HEK293T (cell line): ENCODE measurements at places on chromosomes 6 and 20.

- peak; percentile 63 for DNase-seq
Observed at GRCh38 chr6:108113557-108114519, 39.3 kb upstream of the OSTM1 start.

DNA sequence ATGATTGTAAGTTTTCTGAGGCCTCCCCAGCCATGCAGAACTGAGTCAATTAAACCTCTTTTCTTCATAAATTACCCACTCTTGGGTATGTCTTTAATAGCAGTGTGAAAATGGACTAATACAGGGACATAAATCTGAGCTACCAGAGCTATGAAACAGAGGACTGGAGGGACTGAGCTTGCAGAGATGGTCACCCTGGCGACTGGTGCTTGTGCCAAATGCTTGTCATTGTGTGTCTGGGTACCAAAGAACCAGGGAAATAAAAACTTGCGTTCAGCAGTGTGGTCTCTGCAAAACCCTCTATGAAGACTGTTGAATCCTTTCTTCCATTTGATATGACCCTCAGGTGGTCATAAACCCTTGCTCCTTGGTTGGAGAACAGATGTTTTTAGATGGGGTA, 105.1 kb upstream of the PRL start:
- DNase-seq: no peak

DNA sequence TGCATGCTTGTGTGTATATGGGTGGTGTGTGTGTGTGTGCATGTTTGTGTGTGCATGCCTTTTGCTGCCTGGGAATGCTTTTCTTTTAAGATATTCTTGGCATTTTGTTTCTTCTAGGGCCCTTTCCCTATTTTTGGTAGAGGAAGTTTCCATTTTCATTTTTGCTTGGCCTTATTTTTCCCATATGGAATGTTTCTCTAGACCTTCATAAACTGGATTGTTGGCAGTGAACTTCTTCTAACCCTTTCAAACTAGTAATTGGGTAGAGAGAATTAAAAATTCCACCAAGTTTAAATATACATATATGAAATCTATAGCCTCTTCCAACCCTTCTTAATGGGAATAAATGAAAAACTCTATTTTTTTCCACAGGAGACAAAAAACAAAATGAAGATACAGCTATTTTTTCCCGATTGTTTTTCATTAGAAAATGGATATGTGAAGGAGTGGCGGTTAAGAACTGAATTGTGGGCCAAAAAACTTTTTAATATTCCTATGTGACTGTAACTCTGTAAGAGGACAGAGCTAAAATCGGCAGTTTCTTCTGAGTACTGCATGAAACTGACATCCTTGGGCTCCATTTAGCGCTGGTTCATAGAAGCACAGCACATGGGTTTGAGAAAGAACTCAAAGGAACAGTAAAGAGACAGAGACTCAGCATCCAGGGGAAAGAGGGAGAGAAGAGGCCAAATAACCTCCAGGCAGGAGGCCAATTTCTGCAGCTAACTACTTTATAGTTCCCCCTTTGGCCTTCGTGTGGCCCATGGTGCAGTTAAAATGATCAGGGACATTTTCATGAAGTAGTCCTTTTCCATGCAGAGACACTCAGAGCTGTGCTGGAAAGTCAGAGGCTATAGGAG, 102.1 kb downstream of the TMEM170B start:
- no peak for DNase-seq

DNA sequence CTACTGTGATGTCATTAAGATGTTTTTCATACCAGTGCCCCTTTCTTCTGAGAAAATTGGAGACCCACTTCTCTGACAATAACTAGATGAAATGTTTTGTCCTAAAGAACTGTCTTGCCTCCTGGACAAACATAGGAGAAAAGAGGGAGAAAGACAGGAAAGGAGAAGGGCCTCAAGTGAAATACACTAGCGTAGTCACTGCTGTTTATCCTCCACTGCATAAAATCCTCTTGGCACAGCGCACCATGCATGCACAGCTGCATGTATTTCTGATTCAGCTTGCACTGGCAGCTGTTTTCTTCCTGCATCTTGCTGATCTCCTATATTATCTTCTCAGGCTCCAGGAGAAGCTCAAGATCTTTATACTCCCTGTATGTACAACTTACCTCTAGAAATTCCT, 158.0 kb upstream of the BMP5 start:
- no peak for DNase-seq

GRCh38 chr6:163985710-163986109, 571.2 kb downstream of the QKI start:
- DNase-seq: no peak

- no peak for DNase-seq
Observed at GRCh38 chr6:33610067-33610466, 11.1 kb upstream of the ITPR3 start.

- DNase-seq: no peak
Observed at GRCh38 chr6:82970839-82971238, 94.8 kb downstream of the UBE3D start.

GRCh38 chr6:1390133-1390945, 963 bp downstream of the FOXF2 start:
- DNase-seq: no peak

DNA sequence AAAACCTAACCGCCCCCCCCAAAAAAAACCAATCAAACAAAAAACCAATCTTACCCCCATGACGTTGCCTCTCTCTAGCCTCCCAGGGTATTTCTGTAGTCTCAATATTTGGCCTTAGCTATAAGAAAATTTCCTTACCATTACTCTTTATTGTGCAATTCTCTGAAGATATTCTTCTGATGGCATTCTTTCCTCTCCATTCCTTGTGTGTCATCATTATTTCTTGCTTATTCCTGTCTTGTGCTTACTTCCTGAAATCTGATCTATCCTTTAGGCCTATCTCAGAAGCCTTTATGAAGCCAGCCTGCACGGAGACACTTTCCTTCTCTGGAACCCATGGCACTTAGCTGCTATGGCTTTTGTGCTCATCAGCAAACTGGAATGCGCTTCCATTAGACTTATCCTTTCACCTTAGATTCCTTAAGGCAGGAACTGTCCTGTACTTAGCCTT, 65.9 kb upstream of the DDR1 start:
- DNase-seq: no peak

DNA sequence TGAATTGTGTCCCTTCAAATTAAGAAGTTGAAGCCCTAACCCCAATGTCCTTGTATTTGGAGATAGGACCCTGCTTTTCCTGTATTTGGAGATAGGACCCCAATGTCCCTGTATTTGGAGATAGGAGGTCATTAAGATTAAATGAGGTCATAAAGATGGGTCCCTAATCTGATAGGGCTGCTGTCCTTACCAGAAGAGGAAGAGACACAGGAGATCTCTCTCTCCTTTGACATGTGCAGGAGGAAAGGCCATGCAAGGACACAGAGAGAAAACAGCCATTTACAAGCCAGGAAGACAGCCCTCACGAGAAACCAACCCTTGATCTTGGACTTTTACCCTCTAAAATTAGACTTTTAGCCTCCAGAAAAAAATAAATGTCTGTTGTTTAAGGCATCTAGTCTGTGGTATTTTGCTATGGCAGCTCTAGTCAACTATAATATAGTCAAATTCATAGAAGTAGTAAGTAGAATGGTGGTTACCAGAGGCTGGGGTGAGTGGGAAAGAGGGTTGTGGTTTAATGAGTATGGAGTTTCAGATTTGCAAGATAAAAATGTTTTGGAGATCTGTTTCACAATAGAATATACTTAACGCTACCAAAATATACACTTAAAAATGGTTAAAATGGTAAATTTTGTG, 59.3 kb downstream of the UBE3D start:
- no peak for DNase-seq

GRCh38 chr6:37632989-37633550, 64.6 kb downstream of the MDGA1 start:
- DNase-seq: no peak

DNA sequence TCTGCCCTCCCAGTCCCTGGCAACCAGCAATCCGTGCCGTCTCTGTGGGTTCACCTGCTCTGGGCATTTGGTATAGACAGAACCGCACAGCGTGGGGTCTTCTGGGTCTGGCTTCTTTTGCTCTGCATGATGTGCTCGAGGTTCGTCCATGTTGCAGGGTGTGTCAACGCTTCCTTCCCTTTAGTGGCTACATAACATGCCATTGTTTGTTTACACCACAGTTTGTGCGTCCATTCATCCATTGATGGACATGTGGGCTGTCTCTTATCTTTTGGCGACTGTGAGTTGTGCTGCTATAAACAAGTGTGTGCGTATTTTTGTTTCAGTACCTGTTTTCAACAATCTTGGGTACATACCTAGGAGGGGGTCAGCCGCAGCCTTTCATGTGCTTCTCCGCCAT, 149.5 kb upstream of the RPS6KA2 start:
- DNase-seq: no peak

DNA sequence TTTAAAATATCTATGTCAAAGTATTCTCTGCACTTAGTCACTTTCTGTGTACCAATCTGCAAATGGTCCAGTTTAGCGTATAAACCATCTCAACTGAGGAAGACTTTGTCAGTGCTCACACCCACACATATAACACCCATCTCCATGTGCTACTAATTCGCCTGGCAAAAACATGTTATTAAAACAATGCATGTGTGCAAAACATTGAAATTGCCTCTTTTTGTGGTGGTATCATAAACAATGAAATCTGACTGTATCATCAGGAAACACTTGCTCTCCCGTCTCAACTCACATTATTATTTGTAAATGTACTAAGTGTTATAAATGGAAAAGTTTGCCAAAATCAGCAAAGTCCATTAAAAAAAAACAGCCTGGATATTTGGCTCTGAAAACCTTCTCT, 105.9 kb upstream of the FOXC1 start:
- DNase-seq: no peak

DNA sequence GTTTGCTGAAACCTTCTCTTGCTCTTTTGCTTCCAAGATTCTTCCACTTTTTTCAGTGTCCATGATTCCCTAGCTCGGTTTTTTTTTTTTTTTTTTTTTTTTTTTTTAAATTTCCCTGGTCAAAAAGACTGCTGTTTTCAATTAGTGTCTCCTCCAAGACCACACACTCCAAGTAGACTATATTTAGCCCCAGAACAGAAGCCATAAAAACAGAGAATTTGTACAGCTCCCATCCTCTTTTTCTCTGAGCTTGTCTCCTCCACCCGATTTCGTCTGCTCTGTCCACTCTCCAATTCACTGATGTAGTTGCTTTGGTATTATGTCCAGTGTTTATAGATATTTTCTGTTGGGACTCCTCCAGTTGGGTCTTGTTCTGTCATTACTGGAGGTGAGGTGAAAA, 37.6 kb downstream of the RSPH3 start:
- no peak for DNase-seq

GRCh38 chr6:106143665-106144064, 57.5 kb downstream of the PRDM1 start:
- no peak for DNase-seq

DNA sequence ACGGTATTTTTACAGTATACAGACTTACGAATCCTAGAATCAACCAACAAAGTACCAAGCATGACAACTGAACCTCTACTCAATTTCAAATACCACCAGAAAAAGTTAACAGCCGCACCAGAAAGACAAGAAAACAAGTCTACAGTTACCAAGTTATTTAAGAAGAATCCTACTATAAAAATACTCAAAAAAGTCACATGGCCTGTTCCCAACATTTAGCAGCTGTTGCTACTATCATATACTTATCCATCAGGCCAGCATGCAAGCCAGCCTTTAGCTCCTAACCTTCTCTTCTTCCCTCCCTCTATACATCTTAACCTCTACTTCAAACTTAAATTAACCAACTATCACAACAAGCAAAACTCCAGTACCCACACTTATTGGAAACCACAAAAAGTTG, 1.9 kb downstream of the SYNCRIP start:
- DNase-seq: no peak

- DNase-seq: no peak
Observed at GRCh38 chr20:46621492-46621891, 29.8 kb downstream of the SLC13A3 start.

- no peak for DNase-seq
Observed at GRCh38 chr6:52887910-52888524, 21.5 kb downstream of the GSTA3 start.

DNA sequence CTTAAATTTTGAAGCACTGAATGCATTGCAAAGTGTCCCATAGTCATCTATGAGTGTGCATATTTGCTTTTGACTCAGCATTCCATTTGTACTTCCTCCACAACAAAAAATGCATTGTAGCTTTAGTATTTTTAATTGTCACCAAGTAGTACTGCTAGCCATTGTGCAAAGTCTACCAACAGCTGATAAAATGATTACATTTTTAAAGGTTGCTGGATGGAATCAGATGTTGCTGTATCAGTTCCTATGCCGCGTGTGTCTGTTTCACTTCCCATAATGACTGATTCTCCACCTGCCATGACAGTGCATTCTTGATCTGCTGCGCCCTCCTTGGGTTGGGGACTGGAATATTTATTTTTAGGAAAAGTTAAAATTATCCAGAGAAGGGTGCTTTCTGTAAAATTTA, 41.2 kb downstream of the SLX4IP start:
- DNase-seq: no peak

DNA sequence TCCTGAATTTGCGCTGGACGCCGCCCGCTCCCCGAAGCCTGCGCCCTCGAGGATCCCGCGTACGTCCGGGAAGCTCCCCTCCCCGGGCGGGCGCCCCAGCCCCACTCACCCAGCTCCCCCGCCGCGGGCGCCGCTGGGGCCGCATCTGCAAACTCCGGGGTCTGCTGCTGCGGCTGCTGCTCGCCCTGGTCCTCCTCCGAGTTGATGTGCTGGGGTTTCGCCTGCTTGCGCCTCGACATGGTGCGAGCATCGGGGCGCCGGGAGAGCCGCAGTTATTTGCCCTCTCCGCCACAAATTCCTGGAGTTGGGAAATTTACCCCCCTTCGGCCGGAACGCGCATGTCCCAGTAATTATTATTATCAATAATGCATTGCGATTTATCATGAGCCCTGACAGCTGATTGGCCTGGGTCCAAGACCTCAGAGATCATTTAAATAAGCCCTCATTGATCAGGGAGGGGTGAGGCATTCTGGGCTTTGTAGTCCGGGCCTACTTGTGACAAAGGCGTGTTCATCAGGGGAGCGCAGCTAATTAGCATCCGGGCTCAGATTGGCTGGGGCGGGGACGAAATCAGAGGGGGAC, at the start of gene SALL4:
SALL4 (minus strand) TSS at position 352 of the 582 bp plus-strand sequence; CDS start at position 239, 113 bp downstream.
- DNase-seq: no peak

- no peak for DNase-seq
Observed at GRCh38 chr6:44430326-44430725, 42.8 kb downstream of the CDC5L start.

- DNase-seq: peak; percentile 10
Observed at GRCh38 chr6:37878150-37878710, 58.7 kb downstream of the ZFAND3 start.

GRCh38 chr6:21589352-21590345, 3.9 kb upstream of the SOX4 start:
- DNase-seq: peak; percentile 68

DNA sequence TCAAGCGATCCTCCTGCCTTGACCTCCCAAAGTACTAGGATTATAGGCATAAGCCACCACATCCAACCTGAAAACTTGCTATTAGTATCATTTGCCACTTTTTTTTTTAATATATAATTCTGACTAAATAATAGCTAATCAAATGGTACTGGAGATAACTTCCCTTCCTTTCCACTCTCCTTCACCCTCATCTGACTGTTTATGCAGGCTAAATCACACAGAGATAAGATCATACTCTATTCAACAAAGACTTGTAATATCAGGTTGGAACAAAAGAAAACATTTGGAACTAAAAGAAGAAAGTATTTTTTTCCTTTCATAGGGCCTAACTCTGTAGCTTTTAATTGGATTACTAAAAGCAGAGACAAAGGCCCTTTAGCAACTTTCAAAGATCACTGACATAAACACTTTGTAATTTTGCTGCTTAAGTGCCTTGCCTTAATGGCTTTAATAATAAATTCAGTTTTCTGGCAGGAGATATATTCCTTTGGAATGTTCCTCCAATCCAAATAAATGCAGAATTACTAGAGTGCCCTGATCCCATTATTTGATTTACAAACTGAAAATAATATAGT, 198.7 kb upstream of the ASCC3 start:
- no peak for DNase-seq
